ENCODE measurements at places on chromosomes 13 and 19. TPM values are rescaled to one million over a fixed set of nuclear protein-coding genes. Genes with fewer than 3 reads are reported as not detected.

Gene KLK4
- total RNA-seq: 1.4 TPM

Gene IGFL1
- not detected for total RNA-seq

Gene RGCC
- total RNA-seq: 20.1 TPM

Gene ATP12A
- 0.36 TPM for total RNA-seq

GRCh38 chr19:18672606-18673337 is 10.7 kb upstream of the CRTC1 start:
- DNase-seq: no peak

- no peak for DNase-seq
These were observed 31.2 kb upstream of the CACNA1A start for GRCh38 chr19:13537454-13537853.

- DNase-seq: no peak
These were observed 12.4 kb downstream of the TNFSF13B start for GRCh38 chr13:108281901-108282300.

Measured in cerebellum (tissue), 4 donors.